MG63 (cell line): ENCODE measurements at places on chromosomes 3 and 15. TPM values are rescaled to one million over a fixed set of nuclear protein-coding genes. Genes with fewer than 3 reads are reported as not detected.

DNA sequence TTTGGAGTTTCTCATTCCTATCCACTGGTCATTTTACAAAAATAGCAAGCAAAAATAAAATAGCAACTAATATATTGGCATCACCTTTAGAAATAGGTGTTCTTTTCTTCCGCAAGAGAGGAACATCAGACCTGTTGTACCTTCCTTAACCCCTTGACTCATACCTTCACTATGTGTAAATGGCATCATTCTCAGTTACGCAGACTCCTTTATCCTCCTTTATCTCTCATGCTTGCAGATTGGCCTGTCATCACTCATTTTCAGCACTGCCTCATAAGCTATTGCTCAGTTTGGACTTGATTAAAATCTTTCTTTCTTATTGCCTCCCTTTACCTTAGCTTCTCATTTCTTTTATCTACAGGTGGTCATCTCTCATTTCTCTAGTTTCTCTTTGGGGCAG, 21.4 kb downstream of the ARHGEF26 start:
- no peak for DNase-seq

DNA sequence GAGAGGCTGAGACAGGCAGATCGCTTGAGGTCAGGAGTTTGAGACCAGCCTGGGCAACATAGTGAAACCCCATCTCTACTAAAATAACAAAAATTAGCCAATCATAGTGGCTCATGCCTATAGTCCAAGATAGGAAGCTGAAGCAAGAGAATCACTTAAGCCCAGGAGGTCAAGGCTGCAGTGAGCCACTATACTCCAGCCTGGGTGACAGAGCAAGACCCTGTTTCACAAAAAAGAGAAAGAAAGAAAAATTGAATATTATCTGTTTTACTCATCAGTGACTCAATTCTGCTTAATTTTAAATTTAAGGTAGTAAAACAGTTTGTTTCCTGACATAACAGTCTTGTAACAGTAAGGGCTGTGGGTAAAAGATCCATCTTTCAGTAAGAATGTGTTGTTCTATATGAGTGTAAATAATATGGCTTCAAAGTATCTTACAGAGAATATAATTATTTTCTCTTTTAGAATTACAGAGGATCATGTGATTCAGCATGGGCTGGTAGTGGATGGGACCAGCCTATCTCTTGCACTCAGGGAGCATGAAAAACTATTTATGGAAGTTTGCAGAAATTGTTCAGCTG, 85.8 kb downstream of the ATP11B start:
- no peak for DNase-seq

GRCh38 chr15:65580287-65580686, 30.6 kb downstream of the INTS14 start:
- peak; percentile 67 for DNase-seq

MYZAP gene
- 0.69 TPM in 1 of 2 replicates, not detected in the other for total RNA-seq

REC114 gene
- not detected in 2 replicates for total RNA-seq

- DNase-seq, result no peak
These were observed 5.6 kb downstream of the SLC25A38 start for GRCh38 chr3:39388741-39389248.

PROK2 gene
- total RNA-seq, result not detected in 2 replicates

DNA sequence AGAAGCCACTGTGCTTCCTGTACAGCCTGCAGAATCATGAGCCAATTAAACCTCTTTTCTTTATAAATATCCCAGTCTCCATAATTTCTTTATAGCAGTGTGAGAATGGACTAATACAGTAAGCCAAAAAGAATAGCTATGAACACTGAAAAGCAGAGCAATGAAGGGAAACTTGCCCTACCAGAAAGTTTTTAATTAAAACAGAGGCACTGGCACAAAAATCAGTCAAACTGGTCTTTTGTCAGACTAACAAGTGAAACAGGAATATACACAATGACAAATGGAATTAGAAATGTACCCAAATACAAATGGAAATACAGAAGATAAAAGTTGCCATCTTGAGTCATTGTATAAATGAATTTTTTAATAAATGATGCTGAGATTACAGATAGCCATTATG, 40.5 kb downstream of the POLQ start:
- no peak for DNase-seq

- peak; percentile 38 for DNase-seq
These were observed 10.8 kb downstream of the PLXND1 start for GRCh38 chr3:129595544-129596193.

DNA sequence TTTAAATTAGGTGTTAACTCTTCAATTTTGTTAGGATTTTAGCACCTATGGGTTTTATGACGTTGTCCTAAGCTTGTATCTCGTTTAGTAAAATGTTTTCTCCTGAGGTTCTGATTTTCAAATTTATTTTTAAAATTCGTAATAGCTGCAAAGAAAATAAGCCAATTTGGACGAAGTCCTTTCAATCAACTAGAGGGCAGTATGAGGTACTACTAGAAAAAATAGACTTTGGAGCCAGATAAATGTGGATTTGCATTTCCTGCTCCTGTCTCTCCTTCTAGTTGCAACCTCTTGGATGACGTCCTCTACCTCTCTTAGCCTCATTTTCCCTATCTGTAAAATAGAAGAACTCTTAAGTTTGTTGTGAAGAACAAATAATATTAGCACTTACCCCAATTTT, 81.1 kb downstream of the SLTM start:
- no peak for DNase-seq

GRCh38 chr15:57218826-57219576, 157.3 kb upstream of the CGNL1 start:
- DNase-seq, result peak; percentile 44

TNFAIP8L3 gene
- 2.4 and 4.8 TPM in 2 replicates for total RNA-seq

- peak; percentile 93 for DNase-seq
These were observed 66.1 kb downstream of the SLC30A4 start for GRCh38 chr15:45456212-45457106.

PLSCR5 gene
- not detected in 2 replicates for total RNA-seq

DNA sequence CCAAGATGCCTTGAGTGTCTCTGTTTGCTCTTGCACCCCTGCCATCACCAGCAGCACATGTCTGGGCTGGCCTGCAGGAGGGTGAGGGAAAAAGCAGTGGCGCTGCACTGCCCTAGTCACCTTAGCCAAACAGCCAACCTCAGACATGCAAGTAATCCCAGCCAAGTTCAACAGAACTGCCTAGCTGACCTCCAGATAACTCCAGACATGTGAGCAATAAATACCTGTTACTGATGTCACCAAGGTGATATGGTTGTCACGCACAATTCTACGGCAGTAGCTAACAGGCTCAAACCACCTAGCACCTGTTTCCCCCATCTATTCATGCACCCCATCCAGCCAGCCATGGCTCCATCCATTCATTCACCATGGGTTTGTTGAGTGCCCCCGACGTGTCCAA, 99.9 kb downstream of the SRGAP3 start:
- DNase-seq, result no peak

DNA sequence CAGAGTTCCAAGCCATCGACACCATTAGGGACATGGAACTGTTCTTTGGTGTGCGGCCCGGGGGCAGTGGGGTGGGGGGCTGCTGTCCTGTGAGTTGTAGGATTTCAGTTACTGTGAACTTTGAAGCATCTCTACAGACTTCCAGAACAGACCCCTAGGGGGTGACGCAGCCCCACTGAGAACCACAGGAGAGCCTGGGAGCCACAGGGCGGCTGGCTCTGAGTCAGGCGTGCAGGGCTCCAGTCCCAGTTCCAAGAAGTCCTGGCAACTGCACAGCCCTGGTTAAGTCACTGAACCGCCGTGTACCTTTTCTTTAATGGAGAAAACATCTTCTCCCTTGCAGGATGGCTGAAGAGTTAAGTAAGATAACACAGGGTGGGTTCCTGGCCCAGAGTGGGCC, 23.5 kb upstream of the LRTM1 start:
- DNase-seq, result peak; percentile 86

- DNase-seq, result peak; percentile 34
These were observed 727.5 kb downstream of the TBL1XR1 start for GRCh38 chr3:176469694-176470205.

- no peak for DNase-seq
These were observed 94.5 kb downstream of the P3H2 start for GRCh38 chr3:190026154-190026553.

GRCh38 chr3:140365872-140366697, 311.8 kb upstream of the TRIM42 start:
- DNase-seq, result no peak

DNA sequence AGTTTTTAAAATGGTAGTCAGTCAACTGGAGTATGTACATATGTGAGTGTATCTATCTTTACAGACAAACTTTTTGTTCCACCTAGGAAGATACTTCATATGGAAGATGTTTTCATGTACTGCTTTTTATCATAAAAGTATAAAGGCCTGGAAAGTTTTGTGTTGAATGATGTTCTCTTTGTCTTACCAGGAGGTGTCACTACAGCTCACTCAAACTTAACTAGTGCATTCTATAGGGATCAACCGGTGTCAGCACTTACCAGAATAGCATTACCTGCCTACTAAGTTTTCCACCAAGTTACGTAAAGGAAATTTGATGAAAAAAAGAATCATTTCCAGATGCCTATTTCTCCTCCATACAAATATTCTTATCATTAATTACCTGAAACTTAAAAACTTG, 522.6 kb upstream of the SEMA6D start:
- no peak for DNase-seq
